Stimulated activated CD4-positive, alpha-beta T cell treated with anti-CD3 and anti-CD28 coated beads, Interleukin-12 subunit alpha, Interleukin-12 subunit beta, amount 100 ng/mL, for 24 hours (primary cell): ENCODE measurements at places on chromosomes 6 and 20.

- DNase-seq = no peak
These were observed 454.7 kb downstream of the TFAP2B start for GRCh38 chr6:51273228-51273961.

- DNase-seq = no peak
These were observed 49.9 kb upstream of the RANBP9 start for GRCh38 chr6:13761361-13762036.

- DNase-seq = no peak
These were observed 27.0 kb upstream of the ADGRF5 start for GRCh38 chr6:46948699-46949098.

DNA sequence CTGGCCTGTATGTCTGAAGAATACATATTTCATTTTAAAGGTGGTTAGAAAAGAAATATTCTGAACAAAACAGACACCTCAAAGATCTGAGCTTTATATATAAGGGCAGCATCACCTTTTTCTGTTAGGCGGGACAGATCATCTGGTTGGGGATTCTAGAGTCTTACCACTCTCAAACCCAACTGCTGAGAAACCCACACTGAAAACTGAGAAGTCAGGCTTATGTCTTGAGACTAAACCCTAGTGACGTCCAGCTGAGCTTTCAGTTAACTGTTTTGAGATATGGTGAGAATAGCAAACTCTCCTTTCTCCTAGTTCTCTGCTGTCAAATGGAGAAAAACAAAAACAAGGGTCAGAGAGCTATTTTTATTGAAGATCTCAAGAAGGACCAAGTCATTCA, 63.7 kb upstream of the CCN6 start:
- no peak for DNase-seq

- DNase-seq = no peak
These were observed 34.3 kb downstream of the ISM1 start for GRCh38 chr20:13255356-13255755.

DNA sequence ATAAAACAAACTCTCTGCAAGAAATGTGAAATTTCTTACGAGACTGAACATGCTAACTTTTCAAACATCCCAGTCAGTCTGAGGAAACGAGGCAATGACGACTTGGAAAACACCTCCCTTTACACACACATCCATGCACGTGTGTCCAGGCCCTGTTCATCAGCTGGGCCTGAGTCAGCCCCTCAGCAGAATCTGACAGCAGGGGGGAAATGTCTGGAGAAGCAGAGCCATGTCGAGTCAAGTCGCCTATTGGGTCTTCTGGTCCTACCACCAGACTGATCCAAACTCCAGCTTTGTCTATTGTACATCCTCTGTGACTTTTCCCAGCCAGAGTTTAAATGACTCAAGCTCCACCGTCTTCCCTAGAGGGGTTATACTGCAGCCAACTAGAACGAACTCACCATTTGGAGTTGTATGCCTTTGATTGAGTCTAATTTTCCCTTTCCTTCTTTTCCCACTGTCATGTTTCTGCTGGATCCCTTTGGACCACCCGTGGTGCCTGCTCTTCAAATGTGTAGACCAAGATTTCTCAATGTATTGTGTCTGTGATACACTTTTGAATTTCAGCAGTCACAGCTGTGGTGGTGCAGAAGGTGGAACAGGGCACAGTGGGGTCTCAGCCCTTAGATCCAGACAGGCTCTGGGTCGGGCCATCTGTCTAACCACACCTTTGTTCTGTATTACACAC, 254.0 kb downstream of the CDC5L start:
- DNase-seq = no peak

DNA sequence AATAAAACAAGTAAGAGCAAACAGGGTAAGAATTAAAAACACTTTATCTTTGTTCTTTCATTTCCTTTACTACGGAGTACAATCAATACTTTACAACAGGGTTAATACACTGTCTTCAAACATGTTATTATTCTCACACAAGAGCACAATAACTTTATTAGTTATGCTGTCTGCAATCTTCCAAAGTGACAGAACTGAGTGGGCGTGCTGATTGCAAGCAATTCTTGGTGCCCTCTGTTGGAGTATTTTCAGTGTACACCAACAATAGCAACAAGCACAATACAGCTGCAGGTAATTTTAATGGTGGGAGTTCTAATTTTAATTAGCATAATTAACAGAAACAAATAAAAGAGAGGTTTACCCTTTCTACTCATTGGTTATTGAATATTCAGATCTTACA, 33.9 kb upstream of the PTPRK start:
- DNase-seq = no peak

DNA sequence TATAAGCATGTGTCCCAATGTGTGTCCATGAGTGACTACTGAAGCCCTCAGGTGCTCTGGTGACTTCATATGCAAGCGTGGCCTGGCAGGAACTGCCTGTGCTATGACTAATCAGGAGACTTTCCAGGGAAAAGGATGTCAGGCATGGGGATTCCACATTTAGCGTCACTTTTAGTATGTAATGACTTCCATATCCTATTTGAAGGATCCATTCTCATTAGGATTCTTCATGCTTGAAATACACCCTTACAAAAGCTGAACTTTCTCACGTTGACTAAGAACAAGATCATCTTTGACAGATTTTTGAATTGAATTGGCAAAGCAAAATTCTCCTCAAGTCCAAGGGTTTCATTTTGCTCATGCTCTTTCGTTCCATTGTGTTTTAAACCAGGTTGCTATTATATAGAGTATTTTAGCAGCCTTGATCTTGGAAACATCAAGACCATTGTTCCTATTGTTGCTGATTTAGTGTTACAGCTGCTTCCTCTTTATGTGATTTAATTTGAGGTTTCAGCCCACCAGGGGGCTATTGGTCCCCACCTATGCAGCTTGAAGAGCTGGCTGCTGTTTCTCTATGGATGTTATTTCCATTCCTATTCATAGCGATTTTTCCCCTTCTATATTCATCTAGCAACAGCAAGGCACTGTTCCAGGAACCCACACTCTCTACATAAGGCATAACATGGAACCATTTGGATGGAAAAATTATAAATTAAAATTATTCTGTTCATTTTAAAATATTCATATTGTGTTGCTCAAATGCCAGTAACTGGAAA, 418.6 kb downstream of the CDKAL1 start:
- no peak for DNase-seq

DNA sequence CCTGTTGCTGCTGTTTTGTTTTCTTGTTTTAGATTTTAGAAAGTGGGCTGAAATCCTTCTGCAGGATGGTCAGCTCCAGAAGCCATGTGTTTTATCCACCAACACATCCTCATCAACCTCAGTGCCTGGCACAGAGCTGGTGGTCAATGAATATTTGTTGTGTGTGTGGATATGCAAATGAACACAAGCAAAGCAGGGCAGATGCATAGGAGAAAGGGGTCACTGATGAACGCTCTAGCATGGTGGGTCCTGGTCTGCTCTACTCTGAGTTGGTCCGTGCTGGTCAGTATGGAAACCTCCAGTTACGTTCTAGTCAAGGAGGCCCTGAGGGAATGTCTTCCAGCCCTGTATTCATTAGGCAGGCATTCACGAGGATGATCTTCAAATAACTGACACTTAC, 682.5 kb downstream of the QKI start:
- DNase-seq = no peak

GRCh38 chr6:147040121-147040910, 163.9 kb upstream of the STXBP5 start:
- DNase-seq = no peak

DNA sequence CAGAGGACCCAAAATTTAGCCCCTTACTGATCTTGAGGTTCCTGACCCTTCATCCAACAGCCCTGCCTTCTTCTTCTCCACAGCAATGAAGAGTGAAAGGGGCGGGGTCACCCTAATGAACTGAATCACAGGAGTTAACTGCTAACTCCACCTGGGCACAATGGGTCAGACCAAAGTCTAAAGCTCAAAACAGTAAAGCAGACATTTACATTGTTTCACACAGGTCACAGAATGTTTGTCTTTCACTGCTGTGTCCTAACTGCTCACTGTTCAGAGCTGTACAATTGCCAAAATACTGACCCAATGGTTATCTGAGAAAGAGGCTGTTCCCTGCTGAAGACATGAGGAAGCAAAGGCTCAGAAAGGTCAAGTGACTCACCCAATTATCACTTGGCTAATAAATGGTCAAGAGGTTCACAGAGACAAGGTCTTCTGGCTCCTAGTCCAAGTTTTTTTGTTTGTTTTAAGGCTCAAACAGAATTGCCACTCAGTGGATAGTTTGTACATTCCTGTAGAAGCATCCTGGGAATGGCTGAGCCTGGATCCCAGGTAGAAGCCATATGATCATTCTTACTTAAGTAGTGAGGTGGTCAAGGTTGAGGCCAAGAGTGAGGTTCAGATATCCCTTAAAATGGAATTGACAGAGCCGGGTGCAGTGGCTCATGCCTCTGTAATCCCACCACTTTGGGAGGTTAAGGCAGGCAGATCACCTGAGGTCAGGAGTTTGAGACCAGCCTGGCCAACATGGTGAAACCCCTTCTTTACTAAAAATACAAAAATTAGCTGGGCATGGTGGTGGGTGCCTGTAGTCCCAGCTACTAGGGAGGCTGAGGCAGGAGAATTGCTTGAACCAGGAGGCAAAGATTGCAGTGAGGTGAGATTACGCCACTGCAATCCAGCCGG, 35.1 kb upstream of the FAM83C start:
- no peak for DNase-seq

GRCh38 chr20:32605167-32605656, 20.1 kb upstream of the NOL4L start:
- no peak for DNase-seq

- no peak for DNase-seq
These were observed 41.1 kb upstream of the ZNF831 start for GRCh38 chr20:59122566-59122919.

DNA sequence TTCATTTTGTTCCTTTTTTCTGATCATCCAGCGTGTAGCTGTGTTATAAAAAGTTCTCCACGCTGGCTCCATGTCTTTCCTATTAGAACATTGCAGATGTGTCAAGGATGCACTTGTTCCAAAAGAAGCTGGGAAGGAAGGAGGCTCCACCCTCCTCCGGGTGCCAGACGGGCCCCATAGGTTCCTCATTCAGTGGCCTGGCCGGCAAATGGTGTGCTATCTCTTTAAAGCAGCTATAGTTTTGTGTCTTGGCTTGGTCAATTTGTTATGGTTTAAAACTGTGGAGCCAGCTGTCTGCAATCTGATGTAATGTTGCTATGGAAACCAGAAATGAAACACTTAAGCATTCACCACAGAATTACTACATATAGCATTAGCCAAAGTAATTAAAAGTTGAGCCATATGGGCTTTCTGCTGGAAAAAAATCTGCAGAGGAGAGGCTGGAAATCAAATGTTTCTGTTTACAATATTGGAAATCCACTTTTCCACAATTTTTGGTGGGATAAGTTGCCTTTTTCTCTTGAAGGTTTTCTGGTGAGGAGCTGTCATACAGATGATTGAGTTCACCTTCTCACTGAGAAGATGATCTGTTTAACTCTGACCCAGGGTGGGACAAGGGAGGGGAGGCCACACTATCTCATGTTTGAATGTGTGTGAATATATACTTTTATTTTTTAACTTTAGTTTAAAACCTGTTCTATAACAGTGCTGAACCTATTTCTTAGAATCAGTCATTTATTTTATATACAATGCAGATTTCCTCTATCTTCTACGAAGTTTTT, 167.4 kb downstream of the SASH1 start:
- DNase-seq = no peak

- no peak for DNase-seq
These were observed 60.0 kb downstream of the PTPN1 start for GRCh38 chr20:50569864-50570836.

- DNase-seq = peak; percentile 90
These were observed 9.9 kb upstream of the HLA-B start for GRCh38 chr6:31366693-31367470.

DNA sequence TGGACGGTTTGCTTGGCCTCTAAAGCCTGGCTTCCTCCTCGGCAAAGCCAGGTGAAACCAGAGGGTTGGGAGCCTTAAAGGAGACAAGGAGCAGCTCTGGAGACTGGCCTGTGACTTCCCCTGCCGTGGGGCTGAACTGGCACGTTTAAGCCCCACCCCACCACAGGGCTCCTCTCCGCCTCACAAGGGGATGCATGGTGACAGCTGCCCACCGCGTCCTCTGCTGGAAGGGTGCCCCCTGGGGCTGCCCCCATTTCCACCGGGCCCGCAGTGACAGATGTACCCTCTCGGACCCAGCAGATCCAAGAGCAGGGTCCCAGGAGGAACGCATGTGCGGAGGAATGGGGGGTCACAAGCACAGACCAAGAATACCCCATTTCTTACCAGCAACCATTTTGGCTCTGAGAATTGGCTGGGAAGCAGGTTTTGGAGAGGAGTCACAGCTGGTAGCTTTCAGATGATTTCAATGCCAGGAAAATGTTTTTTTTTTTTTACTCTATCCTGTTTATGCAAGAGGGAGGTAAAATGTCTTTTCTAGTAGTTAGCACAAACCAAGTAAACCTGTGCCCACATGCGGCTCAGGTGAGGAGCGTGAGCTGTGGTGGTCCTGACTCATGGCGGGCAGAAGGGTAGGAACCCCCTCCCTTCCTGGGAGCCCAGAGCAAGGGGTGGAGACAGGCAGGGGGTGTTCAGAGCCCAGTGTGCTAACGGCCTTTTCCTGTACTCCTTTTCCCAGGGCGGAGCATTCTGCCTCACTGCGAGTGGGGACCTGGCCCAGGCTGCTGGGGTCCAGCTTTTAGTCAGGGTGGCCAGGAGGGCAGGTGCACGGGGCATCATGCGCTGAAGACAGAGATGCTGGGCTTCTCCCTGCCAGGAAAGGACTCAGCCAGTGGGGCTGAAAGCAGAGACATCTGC, 33.0 kb downstream of the FRMD1 start:
- no peak for DNase-seq

DNA sequence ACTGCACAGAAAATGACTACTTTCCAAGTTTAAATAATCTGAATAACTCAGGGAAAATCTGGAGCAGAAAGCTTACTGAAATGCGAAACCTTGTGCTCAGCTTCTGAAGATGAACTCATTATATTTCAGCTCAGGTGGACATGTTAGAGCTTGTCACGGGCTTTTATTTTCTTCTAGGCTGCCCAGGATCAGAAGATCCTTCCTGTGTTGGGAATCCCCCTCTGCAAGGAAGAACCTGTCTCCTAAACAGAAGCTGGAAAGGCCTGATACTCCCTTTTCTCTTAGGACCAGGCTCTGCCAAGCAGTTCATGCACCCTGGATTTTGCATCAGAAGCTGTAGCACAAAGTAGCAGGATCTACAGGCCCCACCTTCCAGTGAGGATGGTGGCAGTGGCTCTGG, 5.1 kb upstream of the SLC2A12 start:
- no peak for DNase-seq

GRCh38 chr6:79127660-79128059, 49.6 kb upstream of the PHIP start:
- no peak for DNase-seq

DNA sequence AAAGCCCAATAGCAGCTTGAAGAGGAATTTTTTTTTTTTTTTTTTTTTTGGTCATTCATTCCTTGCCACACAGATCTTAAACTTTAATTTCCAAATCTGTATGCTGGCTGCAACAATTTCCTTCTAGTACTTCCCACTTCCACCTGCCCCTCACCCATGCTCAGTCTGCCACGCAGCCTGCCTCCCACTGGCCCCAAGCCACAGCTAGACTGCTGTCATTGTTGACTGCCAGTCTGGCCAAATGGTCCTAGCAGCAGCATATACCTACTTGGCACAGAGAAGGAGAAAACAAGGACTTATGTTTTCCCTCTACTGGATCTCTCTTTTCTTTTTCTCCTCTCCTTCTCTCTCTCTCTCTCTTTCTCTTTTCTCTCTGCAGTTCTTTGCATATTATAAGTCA, 118.3 kb upstream of the HEY2 start:
- DNase-seq = no peak
